ENCODE measurements at places on chromosomes 16 and 17. TPM values are rescaled to one million over a fixed set of nuclear protein-coding genes. Genes with fewer than 3 reads are reported as not detected.

DNA sequence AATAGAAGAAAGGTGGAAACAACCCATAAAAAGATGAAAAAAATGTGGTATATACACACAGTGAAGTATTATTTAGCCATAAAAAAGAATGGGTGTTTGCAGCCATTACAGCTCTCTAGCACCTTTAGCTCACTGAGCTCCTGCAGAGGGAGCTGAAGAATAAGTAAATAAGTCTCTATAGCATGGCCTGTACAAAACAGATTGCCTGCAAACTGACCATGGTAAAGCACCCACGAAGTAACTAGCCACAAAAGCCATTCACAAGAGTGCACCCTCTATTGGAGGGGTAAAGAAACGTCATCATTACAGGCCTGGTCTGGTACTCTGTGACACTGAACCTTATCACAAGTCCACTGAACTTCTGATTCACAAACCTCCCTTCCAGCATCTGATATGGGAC lies 76.3 kb downstream of the USP32 start:
- H3K4me3 ChIP-seq, result no peak overlapping the region
- DNase-seq, result no peak
- no peak overlapping the region for H3K27ac ChIP-seq
- H3K4me1 ChIP-seq, result peaks cover 14% of the 10 kb centered on the region
- peaks cover 7% of the 10 kb centered on the region for H3K36me3 ChIP-seq

DNA sequence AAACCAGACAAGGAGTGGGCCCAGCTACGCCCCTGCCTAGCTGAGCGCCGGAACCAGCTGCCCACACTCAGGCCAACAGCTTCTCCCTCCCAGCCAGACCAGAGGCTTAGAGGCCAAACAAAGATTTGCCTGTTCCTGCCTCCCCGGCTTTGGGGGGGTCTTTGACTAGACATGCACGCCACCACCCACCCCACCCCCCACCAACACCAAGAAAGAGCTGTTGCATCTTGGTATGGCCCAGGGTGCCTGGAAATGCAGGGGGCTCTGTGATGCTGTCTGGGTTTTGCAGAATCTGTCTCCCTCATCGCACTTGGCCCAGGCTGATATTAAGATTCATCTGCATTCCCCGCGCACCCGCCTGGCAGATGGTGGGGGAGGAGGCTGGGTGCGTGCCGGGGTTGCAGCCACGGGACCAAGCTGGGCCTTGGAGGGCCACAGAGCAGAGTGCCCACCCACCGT lies 1.3 kb upstream of the NXPH3 start:
- peaks cover 50% of the 10 kb centered on the region for H3K27me3 ChIP-seq
- H3K4me3 ChIP-seq, result no peak overlapping the region
- DNase-seq, result no peak
- H3K4me1 ChIP-seq, result peaks cover 21% of the 10 kb centered on the region
- H3K36me3 ChIP-seq, result no peaks in the 10 kb centered on the region
- no peak overlapping the region for H3K27ac ChIP-seq

- H3K36me3 ChIP-seq, result peaks cover 75% of the 10 kb centered on the region
These were observed 2.7 kb downstream of the SRRM2 start for GRCh38 chr16:2755158-2755557.

- peaks cover 8% of the 10 kb centered on the region for H3K36me3 ChIP-seq
- H3K27ac ChIP-seq, result peak within 1 kb of the TSS; percentile 77
- peak; percentile 47 for DNase-seq
- peaks cover 41% of the 10 kb centered on the region for H3K27me3 ChIP-seq
These were observed at the start of gene ALOXE3 for GRCh38 chr17:8117980-8118768. TSS of gene ALOXE3 (minus strand) at chr17:8118514. CDS start at chr17:8117990, 524 bp downstream.

DNA sequence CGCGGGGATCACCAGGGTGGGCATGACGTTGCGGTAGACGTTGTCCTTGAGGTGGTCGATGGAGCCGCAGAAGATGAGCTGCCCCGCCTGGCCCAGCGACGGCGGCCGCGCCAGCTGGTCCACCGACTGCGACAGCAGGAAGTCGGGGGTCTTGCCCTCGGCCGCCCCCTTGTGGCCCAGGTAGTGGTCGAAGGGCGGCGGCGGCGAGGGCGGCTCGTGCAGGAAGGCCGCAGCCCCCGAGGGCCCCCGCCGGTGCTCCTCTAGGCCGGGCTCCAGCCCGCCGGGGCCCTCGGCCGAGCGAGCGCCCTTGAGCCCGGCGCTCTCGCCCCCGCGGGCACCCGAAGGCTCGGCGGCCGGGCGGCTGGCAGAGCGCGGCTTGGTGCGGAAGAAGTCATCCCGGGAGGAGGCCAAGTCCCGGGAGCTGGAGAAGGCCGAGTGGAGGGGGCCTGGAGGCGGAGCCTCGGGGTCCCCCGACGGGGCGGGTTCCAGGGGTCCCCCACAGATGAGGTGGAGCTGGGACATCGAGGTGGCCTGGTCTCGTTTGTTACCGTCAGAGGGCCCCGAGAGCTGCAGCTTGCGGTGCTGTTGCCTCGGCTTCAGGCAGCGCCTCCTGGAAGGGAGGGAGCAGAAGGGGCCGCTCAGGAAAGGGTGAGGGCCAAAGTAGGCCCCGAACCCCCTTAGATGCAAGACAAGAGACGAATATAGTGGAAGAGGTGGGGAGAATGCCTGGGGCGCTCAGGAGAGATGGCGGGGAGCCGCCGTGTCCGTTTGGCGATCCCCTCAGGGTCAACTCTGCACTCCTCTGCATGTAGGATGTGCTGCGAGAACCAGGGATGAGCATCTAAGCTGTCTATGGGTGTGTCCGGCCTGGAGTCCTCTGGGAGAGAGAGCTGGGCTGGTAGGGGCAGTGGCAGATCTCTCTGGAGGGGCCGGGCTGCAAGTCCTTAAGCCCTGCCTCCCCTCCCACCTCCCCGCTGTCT lies 8.8 kb downstream of the FAM171A2 start:
- H3K27ac ChIP-seq, result no peak overlapping the region
- no peaks in the 10 kb centered on the region for H3K27me3 ChIP-seq
- H3K36me3 ChIP-seq, result peaks cover 2% of the 10 kb centered on the region
- no peaks in the 10 kb centered on the region for H3K4me1 ChIP-seq
- H3K4me3 ChIP-seq, result peak overlapping the region; percentile 64

GRCh38 chr17:28950017-28950751 lies 1.1 kb downstream of the PHF12 start:
- peaks cover 33% of the 10 kb centered on the region for H3K4me1 ChIP-seq
- no peaks in the 10 kb centered on the region for H3K27me3 ChIP-seq
- peak overlapping the region; percentile 97 for H3K27ac ChIP-seq
- H3K4me3 ChIP-seq, result peak overlapping the region; percentile 97
- peak; percentile 79 for DNase-seq

DNA sequence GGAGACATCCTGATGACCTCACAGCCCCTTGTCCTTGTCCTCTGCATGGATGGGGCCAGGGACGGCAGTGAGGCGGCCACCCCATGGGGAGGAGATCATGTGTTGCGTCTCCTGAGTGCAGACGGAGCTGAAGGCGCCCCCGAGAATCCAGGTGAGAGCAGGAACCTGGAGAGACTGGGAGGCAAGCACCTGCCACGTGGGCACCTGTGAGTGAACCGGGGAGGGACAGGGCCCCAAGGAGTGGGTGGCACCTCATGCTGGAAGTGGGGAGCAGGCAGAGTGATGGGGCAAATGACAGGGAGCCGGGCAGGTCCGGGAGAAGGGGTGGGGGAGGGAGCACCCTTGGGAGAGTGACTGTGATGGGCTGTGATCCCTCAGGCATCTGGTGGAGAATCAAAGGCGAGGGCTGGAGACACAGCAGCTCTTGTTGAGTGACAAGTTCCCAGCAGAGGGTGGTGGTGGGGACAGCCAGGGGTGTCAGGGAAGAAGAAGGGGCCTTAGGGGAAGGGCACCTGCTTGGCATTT lies 174.3 kb upstream of the CHMP6 start:
- no peak for DNase-seq
- peak overlapping the region; percentile 9 for H3K27ac ChIP-seq
- peaks cover 35% of the 10 kb centered on the region for H3K4me1 ChIP-seq

- no peak overlapping the region for H3K4me3 ChIP-seq
- no peaks in the 10 kb centered on the region for H3K27me3 ChIP-seq
- H3K4me1 ChIP-seq, result peaks cover 16% of the 10 kb centered on the region
- no peak overlapping the region for H3K27ac ChIP-seq
These were observed 8.5 kb downstream of the SNTB2 start for GRCh38 chr16:69195369-69196029.

DNA sequence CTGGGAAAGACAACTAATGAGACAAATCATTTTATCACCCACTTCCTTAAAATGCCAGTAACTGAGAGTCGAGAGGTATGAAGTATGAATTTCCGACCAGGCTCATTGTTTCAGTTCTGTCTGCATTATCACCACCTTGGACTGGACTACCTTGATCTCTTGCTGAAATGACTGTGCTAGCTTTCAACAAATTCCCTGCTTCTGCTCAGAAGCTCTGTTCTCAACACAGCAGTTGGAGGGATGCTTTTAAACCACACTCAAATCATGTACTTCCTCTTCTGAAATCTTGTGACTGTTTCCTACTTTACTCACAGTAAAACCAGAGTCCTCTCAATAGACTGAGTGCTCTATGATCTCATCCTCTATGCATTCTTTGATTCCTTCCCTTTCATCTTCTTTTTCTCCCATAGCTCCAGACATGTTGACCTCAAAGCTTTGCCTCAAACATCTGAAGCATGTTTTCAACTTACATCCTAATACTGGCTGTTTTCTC lies 195.8 kb downstream of the KCNJ2 start:
- H3K27ac ChIP-seq, result no peak overlapping the region
- no peaks in the 10 kb centered on the region for H3K36me3 ChIP-seq
- H3K4me3 ChIP-seq, result no peak overlapping the region
- no peaks in the 10 kb centered on the region for H3K4me1 ChIP-seq

GRCh38 chr17:48451489-48451888 lies 21.5 kb upstream of the SKAP1 start:
- peaks cover 4% of the 10 kb centered on the region for H3K36me3 ChIP-seq
- no peak overlapping the region for H3K27ac ChIP-seq
- DNase-seq, result no peak
- H3K27me3 ChIP-seq, result no peaks in the 10 kb centered on the region
- H3K4me1 ChIP-seq, result peaks cover 48% of the 10 kb centered on the region
- no peak overlapping the region for H3K4me3 ChIP-seq

DNA sequence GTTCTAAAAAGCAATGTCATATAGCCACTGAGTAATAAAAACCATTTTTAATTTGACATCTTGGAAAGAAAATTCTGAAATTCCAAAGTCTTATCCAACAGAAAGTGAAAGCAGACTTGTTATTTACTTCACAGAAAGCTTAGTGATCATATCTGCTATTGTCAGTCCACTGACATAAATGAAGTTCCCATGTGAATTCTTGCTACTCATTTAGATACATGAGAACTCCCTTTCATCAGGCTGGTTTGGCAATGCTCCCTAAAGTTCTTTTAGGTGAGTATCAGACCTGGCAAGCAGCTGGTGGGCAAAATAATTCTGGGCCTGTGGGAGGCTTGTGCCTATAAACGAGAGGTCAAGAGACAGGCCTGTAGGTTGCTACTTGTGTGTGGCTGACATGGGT lies 23.4 kb downstream of the NME2 start:
- no peak overlapping the region for H3K27ac ChIP-seq
- peaks cover 16% of the 10 kb centered on the region for H3K36me3 ChIP-seq
- H3K4me1 ChIP-seq, result no peaks in the 10 kb centered on the region

DNA sequence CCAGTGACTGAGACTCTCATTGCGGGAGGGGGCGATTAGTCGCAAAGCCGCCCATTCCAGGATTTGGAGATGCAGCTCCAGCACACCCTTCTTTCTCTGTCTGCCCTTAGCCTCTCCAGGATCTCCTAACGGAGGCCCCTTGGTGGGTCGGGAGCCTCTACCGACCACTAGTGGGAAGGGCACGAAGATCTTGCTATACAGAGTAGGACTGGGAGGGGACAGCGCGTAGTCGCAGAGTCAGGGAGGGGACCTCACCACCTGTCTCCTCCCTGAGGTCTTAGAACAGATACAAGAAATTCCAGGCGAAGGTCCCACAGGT lies 588 bp upstream of the SMTNL2 start:
- H3K4me1 ChIP-seq, result peaks cover 6% of the 10 kb centered on the region
- DNase-seq, result peak; percentile 27
- H3K4me3 ChIP-seq, result peak overlapping the region; percentile 56
- H3K27ac ChIP-seq, result no peak overlapping the region

DNA sequence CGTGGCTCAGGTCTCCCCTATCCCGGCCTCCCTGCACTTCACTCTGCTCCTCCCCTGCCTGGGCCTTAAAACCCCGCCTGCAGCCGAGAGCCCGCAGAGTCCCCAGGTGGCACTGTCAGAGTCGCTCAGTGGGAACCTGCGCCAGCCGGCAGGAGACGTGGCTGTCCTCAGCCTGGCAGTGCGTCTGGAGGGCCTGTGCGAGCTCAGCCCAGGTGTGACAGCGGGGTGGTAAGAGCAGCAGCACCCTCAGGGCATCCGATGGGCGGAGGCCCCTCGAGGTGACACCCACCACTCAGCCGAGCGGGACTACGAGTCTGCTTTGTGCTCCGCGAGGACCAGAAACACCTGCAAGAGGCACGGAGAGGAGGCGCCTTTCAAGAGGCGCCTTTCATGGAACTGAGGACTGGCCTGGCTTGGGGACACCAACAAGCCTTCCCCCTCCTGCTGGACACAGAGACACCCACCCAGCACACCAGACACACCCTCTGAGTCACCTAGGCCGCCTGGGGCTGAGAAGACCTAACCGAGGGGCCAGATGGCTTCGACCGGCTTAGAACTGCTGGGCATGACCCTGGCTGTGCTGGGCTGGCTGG lies at the start of gene CLDN9:
Gene CLDN9, plus strand, starts transcription at position 96 of the 593 bp plus-strand sequence. Its CDS starts 440 bp downstream, at position 536.
- H3K4me3 ChIP-seq, result no peak within 1 kb of the TSS
- H3K27me3 ChIP-seq, result peaks cover 11% of the 10 kb centered on the region
- no peak for DNase-seq
- no peak within 1 kb of the TSS for H3K27ac ChIP-seq

GRCh38 chr16:50659806-50660205 lies 21.3 kb downstream of the SNX20 start:
- H3K4me3 ChIP-seq, result no peak overlapping the region
- DNase-seq, result no peak
- no peaks in the 10 kb centered on the region for H3K36me3 ChIP-seq
- no peak overlapping the region for H3K27ac ChIP-seq
- no peaks in the 10 kb centered on the region for H3K27me3 ChIP-seq

- no peaks in the 10 kb centered on the region for H3K4me1 ChIP-seq
- peak; percentile 79 for DNase-seq
- peaks cover 48% of the 10 kb centered on the region for H3K36me3 ChIP-seq
- H3K27ac ChIP-seq, result no peak overlapping the region
- no peaks in the 10 kb centered on the region for H3K27me3 ChIP-seq
- no peak overlapping the region for H3K4me3 ChIP-seq
These were observed 14.1 kb downstream of the TP53 start for GRCh38 chr17:7673239-7673638.

DNA sequence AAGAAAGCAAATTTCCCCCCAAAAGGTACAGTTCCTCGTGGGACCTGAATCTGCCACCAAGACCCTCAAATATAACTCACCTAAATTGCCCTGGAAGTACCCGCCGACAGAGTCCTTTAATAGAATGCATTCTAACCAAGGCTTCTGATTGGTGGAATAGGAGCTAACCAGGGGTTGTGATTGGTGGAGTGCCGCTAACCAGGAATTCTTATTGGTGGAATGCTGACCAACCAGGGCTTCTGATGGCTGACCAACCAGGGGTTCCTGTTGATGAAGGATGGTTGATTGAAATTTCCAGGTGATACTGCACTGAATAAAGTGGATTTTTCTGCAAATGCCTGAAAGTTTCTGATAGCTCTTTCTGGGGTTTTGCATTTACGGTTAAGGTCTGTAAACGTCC lies 6.5 kb downstream of the TFAP4 start:
- H3K4me1 ChIP-seq, result peaks cover 17% of the 10 kb centered on the region
- no peaks in the 10 kb centered on the region for H3K27me3 ChIP-seq
- H3K27ac ChIP-seq, result no peak overlapping the region
- H3K4me3 ChIP-seq, result no peak overlapping the region
- peaks cover 26% of the 10 kb centered on the region for H3K36me3 ChIP-seq
- DNase-seq, result no peak

Gene CDK12
- 61.4 TPM for total RNA-seq

Gene SHMT1
- total RNA-seq, result 49.6 TPM

Gene RNF222
- total RNA-seq, result 0.11 TPM

Gene SERPINF2
- 0.11 TPM for total RNA-seq

Gene SLFN14
- 0.11 TPM for total RNA-seq

Gene DOC2A
- total RNA-seq, result 1.8 TPM

Gene KRT24
- total RNA-seq, result not detected

Gene TRPV3
- total RNA-seq, result 0.67 TPM

Gene CMC2
- total RNA-seq, result 105 TPM

Gene KRT28
- total RNA-seq, result not detected

Gene WDR81
- total RNA-seq, result 7.0 TPM
